ENCODE measurements at places on chromosomes 2 and 18. TPM values are rescaled to one million over a fixed set of nuclear protein-coding genes. Genes with fewer than 3 reads are reported as not detected.

ITPRIPL1 gene
- polyA plus RNA-seq = 0.19 TPM

DTYMK gene
- polyA plus RNA-seq = 78.7 TPM

LAMA1 gene
- 2.8 TPM for polyA plus RNA-seq

CHRND gene
- polyA plus RNA-seq = not detected

NEMP2 gene
- 4.8 TPM for polyA plus RNA-seq

MC5R gene
- not detected for polyA plus RNA-seq

IGFBP5 gene
- 37.9 TPM for polyA plus RNA-seq

SLC4A5 gene
- polyA plus RNA-seq = 0.35 TPM

UCN gene
- polyA plus RNA-seq = 1.3 TPM

FRZB gene
- polyA plus RNA-seq = not detected

DSC2 gene
- not detected for polyA plus RNA-seq

MDH1B gene
- polyA plus RNA-seq = 0.70 TPM

SCN2A gene
- polyA plus RNA-seq = 1.8 TPM

GALR1 gene
- polyA plus RNA-seq = not detected

DNA sequence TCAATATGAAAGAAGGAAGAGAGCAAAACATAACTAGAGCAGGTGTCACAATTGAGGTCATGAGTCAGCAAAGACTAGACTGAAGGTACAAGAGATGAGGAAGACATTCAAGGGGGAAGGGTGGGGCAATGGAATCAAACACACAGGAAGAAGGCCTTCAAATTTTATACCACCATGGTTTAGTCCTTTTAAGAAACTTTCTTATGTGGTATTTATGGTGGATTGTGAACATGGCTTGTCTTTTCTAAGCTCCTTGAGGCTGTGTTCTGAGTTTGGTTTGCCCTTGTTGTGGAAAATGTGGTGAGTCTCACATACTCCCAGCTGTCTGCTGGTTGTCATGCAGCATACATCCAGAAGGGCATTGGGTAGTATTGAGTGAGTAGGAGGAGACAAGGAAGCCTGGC, 62.1 kb downstream of the NABP1 start:
- H3K27ac ChIP-seq = no peak overlapping the region
- peak; percentile 49 for DNase-seq
- no peak overlapping the region for H3K4me3 ChIP-seq
- H3K4me1 ChIP-seq = peaks cover 4% of the 10 kb centered on the region
- no peaks in the 10 kb centered on the region for H3K36me3 ChIP-seq

DNA sequence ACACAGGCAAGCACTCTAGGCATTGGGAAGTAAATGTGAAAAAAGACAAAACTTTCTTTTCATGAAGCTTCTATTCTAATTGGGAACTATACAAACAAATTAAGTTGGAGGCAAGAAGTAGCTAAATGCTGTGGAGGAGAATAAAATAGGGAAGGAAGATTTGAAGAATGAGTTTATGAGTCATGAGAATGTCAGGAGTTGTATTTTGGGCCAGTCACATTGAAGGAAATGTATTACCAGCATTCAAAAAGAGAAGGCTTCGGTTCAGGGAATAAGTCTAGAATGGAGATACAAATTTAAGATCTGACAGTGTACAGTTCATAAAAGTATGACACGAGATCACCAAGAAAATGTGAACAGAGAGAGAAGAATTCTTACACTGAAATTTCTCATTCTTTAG, 666.5 kb downstream of the ADCYAP1 start:
- no peaks in the 10 kb centered on the region for H3K4me1 ChIP-seq
- H3K4me3 ChIP-seq = no peak overlapping the region
- no peak for DNase-seq

DNA sequence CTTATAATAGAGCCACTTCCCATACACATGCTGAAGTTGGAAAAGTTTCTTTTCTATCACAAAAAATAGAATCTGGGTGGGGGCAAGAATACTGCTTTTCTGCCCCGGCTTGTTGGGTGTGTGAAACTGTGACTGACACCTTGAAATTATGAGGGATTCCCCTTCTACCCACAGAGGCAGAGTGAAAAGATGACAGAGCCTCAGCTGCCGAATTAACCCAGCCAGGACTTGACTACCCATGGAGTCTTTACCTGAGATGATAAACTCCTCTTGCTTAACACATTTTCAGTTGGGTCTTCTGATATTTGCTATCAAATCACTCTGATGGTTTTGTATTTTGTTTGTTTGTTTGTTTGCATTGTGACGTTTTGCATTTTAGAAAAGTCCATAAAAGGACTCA, 66.0 kb upstream of the PMAIP1 start:
- H3K27ac ChIP-seq = no peak overlapping the region
- no peak for DNase-seq
- H3K4me1 ChIP-seq = 0 out of 2 replicates have a peak, but pooled peaks cover 5% of the 10 kb centered on the region
- no peaks in the 10 kb centered on the region for H3K36me3 ChIP-seq
- H3K27me3 ChIP-seq = no peaks in the 10 kb centered on the region

- no peaks in the 10 kb centered on the region for H3K36me3 ChIP-seq
- peak overlapping the region; percentile 87 for H3K27ac ChIP-seq
- H3K4me1 ChIP-seq = peaks cover 63% of the 10 kb centered on the region
- peak; percentile 89 for DNase-seq
Observed at GRCh38 chr2:237222178-237222577, 136.5 kb downstream of the COPS8 start.

- no peak overlapping the region for H3K4me3 ChIP-seq
- DNase-seq = peak; percentile 27
- H3K36me3 ChIP-seq = no peaks in the 10 kb centered on the region
- no peaks in the 10 kb centered on the region for H3K27me3 ChIP-seq
Observed at GRCh38 chr18:76467371-76468190, 27.5 kb downstream of the ZNF516 start.

GRCh38 chr2:85680707-85681371, 12.8 kb upstream of the SFTPB start:
- peaks cover 18% of the 10 kb centered on the region for H3K4me1 ChIP-seq
- DNase-seq = peak; percentile 33
- no peak overlapping the region for H3K27ac ChIP-seq
- H3K27me3 ChIP-seq = no peaks in the 10 kb centered on the region
- H3K36me3 ChIP-seq = no peaks in the 10 kb centered on the region

- no peak for DNase-seq
- no peaks in the 10 kb centered on the region for H3K36me3 ChIP-seq
- peaks cover 22% of the 10 kb centered on the region for H3K27me3 ChIP-seq
Observed at GRCh38 chr2:60602388-60602787, 48.9 kb upstream of the BCL11A start.

DNA sequence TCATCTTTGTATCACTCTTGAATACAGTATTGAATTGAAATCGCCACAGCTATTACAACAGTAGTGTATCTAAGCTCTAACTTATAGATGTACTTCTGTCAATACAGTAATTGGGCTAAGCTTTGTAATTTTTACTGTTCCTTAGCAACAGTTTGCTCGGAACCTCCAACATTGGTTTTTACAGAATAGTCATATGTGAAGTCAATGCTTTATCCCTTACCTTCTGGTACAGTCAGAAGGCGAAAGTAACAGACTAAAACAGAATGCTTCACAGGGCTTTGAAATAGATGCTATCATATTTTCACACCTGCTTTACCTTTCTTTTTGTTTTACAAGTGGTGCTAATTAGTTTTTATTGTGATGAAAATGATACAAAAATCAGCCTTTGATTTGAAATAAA, 46.9 kb upstream of the CYP20A1 start:
- no peak overlapping the region for H3K4me3 ChIP-seq
- DNase-seq = no peak
- no peak overlapping the region for H3K27ac ChIP-seq
- no peaks in the 10 kb centered on the region for H3K27me3 ChIP-seq
- no peaks in the 10 kb centered on the region for H3K4me1 ChIP-seq

DNA sequence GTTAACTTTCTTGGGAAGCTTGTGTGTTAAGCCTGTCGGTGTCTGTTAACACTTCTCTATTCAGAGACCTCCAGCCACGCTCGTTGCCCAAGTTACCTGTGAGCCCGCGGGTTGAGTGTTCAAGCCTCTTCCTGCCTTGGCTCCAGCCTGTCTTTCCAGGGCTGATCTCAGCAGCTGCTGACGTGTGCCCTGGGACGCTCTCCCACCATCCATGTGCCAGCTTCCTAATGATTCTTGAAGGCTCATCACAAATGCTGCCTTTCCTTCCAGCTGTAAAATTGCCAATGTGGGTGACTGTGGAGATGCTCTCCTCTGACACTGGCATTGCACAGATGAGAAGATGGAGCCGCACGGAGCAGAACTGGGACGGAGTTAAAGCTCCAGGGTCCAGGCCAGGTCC, 6.1 kb downstream of the RNF144A start:
- no peak overlapping the region for H3K27ac ChIP-seq
- H3K36me3 ChIP-seq = no peaks in the 10 kb centered on the region
- no peak overlapping the region for H3K4me3 ChIP-seq
- no peak for DNase-seq

DNA sequence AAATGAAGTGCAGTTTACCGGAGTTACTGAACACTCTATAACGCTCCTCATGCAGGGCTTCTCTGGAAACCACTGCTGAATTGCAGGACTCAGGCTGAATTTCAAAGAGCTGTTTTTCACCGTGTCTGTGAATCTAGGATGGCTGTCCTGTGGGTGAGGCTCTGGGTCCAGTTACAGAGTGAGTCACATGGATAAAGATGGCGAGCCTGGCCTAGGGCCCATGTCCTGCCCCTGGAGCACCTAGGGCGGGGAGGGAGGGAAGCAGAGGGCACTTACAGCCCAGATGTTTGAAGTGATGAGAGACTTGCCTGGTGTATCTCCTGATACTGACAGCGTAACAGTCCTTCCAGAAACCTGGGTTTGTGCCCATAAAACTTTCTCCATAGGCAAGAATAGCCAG, 583.0 kb downstream of the IRS1 start:
- H3K27ac ChIP-seq = no peak overlapping the region
- no peak for DNase-seq
- H3K4me1 ChIP-seq = peaks cover 33% of the 10 kb centered on the region
- H3K4me3 ChIP-seq = no peak overlapping the region
- no peaks in the 10 kb centered on the region for H3K36me3 ChIP-seq

GRCh38 chr2:132844585-132844984, 174.6 kb upstream of the LYPD1 start:
- no peak overlapping the region for H3K27ac ChIP-seq
- no peaks in the 10 kb centered on the region for H3K36me3 ChIP-seq
- no peak for DNase-seq
- no peak overlapping the region for H3K4me3 ChIP-seq
- H3K27me3 ChIP-seq = no peaks in the 10 kb centered on the region

DNA sequence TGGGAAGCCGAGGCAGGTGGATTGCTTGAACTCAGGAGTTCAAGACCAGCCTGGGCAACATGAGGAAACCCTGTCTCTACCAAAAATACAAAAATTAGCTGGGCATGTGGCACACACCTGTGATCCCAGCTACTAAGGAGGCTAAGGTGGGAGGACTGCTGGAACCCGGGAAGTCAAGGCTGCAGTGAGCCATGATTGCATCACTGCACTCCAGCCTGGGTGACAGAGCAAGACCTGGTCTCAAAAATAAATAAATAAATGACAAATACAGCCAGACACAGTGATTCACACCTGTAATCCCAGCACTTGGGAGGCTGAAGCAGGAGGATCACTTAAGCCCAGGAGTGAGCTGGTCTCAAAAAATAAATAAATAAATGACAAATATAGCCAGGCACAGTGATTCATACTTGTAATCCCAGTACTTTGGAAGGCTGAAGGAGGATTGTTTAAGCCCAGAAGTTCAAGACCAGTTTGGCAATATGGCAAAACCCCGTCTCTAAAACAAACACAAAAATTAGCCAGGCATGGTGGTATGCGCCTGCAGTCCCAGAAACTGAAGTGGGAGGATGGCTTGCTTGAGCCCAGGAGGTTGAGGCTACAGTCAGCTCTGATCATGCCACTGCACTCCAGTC, 6.2 kb downstream of the KANSL3 start:
- H3K27ac ChIP-seq = peak overlapping the region; percentile 71
- no peaks in the 10 kb centered on the region for H3K27me3 ChIP-seq
- peak; percentile 73 for DNase-seq
- peaks cover 26% of the 10 kb centered on the region for H3K4me1 ChIP-seq

DNA sequence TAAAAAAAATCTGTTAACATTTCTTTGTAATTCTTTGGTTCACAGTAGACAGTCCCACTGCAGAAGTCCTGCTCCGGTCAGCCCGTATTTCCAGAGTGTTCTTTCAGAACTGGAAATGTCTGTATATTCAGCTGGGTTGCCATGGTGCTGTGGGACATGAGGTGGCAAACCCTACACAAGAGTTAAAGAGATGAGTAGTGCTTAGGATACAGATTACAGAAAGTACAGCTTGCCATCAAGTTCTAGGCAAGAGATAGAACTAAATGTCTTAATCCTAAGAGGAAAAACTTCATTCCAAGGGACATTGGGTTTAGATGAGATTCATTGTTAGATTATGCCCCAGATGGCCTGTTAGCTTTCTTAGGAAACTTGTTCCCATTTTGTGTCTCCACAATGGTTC, 60.1 kb downstream of the FMNL2 start:
- peaks cover 30% of the 10 kb centered on the region for H3K4me1 ChIP-seq
- no peaks in the 10 kb centered on the region for H3K36me3 ChIP-seq
- H3K4me3 ChIP-seq = peak overlapping the region; percentile 74
- peak overlapping the region; percentile 69 for H3K27ac ChIP-seq

DNA sequence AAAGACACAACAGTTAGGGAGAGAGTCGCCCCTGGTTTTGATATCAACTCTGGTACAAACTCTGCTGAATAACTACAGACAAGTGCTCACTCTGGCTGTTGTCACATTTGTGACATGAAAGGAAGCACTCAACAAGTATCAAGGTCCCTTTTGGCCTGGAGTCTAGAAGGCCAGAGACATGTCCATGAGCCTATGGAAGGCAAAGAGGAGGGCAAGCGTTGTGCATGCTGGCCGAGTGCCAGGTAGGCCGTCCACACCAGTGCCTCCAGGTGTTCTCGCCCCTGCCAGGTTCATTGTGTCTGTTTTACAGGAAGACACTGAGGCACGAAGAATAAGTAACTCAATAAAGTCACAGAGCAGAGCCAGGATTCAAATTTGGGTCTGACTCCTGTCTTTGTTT, 21.1 kb downstream of the ILKAP start:
- no peaks in the 10 kb centered on the region for H3K4me1 ChIP-seq
- peaks cover 80% of the 10 kb centered on the region for H3K36me3 ChIP-seq
- no peak for DNase-seq
- no peak overlapping the region for H3K27ac ChIP-seq
- no peak overlapping the region for H3K4me3 ChIP-seq
- H3K27me3 ChIP-seq = no peaks in the 10 kb centered on the region

DNA sequence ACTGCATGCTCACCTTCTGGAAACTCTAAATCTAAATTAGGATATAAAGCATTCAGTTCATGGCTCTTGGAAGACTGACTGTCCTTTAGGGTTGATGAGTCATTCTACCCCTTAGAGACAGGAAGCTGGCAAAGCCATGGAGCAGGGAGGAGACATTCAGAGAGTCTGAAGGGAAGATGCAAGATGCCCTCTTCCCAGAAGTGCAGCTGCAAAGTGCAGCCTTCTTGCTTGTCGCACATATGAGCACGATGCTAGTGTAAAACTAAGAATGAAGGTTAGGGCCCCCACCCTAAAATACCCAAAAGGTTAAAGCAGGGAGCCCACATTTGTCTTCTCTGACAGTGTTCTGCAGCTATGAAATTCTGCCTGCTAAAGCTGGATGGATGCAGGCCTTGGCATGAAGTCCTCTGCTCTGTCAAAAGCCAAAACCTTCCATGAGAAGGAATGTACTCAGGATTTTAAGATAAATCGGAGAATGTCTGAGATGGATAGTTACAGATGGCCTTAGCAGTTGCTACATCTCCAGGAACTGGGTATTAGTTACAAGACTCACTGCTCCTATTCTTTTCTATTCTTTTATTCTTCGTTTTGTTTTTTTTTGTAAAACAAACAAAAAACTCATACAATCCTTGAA, 89.7 kb downstream of the POLE4 start:
- peak overlapping the region; percentile 55 for H3K27ac ChIP-seq
- no peaks in the 10 kb centered on the region for H3K36me3 ChIP-seq
- peak; percentile 87 for DNase-seq
- H3K4me3 ChIP-seq = peak overlapping the region; percentile 30

Data from GM23248 (cell line).